ENCODE measurements at places on chromosomes 3 and 15.
A peak's percentile ranks its signal among the peaks of the same experiment; 100 is the strongest.

GRCh38 chr15:48427479-48427878, 96.2 kb downstream of the DUT start:
- no peak overlapping the region for H3K4me3 ChIP-seq
- H3K4me1 ChIP-seq, result no peaks in the 10 kb centered on the region

- no peak for DNase-seq
- H3K4me1 ChIP-seq, result peaks cover 8% of the 10 kb centered on the region
- H3K27me3 ChIP-seq, result no peaks in the 10 kb centered on the region
- H3K27ac ChIP-seq, result no peak overlapping the region
These were observed 111.7 kb downstream of the ADCY5 start for GRCh38 chr3:123337226-123337625.

DNA sequence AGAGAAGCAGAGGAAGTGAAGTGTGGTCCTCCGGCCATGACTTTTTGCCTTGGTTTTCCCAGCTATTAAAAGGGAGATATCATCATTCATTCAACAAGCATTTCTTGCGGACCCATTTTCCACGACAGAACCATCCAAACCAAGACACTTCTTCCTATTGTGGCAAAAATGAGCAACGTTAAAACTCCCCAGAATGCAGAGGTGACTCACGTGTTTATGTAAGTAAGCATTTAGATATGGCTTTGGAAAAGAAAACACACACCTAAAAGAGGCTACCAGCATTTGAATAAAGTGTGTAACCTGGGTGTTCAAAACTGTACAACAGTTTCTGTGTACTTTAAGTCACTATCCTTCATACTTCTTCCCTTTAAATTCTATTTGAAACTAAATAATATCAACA, 181.3 kb downstream of the RORA start:
- no peaks in the 10 kb centered on the region for H3K4me1 ChIP-seq
- DNase-seq, result no peak
- no peaks in the 10 kb centered on the region for H3K27me3 ChIP-seq
- H3K27ac ChIP-seq, result no peak overlapping the region
- H3K36me3 ChIP-seq, result no peaks in the 10 kb centered on the region
- no peak overlapping the region for H3K4me3 ChIP-seq

DNA sequence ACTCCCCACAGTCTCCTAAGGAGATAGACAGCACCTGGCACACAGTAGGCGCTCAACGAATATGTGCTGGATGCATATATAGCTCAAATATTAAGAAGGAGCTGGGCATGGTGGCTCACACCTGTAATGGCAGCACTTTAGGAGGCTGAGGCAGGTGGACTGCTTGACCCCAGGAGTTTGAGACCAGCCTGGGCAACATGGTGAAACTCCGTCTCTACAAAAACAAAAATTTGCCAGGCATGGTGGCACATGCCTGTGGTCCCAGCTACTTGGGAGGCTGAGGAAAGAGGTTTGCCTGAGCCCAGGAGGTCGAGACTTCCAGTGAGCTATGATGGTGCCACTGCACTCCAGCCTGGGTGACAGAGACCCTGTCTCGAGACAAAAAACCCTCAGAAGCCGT, 37.4 kb downstream of the UMPS start:
- H3K4me3 ChIP-seq, result no peak overlapping the region
- no peak for DNase-seq
- H3K36me3 ChIP-seq, result no peaks in the 10 kb centered on the region

DNA sequence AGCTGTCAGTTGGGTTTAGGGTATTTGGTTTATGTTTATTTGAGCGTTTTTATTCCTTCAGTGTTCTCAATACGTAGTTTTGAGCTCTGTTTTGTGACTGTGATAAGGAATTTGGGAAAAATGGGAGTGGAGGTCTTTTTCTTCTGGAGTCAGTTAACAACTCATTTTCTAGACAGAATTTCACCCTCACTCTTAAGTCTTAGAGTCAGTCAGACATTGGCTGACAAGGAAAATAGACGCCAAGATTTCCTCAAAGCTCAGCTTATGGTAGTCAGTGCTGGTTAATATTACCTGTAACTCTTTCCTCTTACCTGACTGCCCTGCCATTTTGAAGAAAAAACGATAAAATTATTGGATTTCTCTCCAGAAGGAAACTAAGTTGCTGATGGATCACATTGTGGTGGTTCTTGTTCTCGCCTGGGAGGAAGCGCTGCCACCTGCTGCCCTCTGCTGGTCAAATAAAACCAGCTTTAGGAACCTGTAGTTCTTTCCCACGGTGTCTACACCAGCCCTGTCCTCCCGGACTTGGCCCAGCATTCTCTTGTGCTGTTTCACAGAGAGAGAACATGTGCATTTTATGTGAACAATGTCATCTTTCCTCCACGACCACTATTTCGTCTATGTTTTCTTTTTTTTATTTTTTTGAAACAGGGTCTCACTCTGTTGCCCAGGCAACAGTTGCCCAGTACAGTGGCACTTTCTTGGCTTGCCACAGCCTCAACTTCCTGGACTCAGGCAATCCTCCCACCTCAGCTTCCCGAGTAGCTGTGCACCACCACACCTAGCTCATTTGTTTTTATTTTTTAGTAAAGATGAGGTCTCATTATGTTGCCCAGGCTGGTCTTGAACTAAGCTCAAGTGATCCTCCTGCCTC, 41.4 kb upstream of the UMPS start:
- no peaks in the 10 kb centered on the region for H3K36me3 ChIP-seq
- H3K4me1 ChIP-seq, result no peaks in the 10 kb centered on the region
- no peaks in the 10 kb centered on the region for H3K27me3 ChIP-seq
- H3K4me3 ChIP-seq, result no peak overlapping the region
- no peak overlapping the region for H3K27ac ChIP-seq
- peak; percentile 37 for DNase-seq

DNA sequence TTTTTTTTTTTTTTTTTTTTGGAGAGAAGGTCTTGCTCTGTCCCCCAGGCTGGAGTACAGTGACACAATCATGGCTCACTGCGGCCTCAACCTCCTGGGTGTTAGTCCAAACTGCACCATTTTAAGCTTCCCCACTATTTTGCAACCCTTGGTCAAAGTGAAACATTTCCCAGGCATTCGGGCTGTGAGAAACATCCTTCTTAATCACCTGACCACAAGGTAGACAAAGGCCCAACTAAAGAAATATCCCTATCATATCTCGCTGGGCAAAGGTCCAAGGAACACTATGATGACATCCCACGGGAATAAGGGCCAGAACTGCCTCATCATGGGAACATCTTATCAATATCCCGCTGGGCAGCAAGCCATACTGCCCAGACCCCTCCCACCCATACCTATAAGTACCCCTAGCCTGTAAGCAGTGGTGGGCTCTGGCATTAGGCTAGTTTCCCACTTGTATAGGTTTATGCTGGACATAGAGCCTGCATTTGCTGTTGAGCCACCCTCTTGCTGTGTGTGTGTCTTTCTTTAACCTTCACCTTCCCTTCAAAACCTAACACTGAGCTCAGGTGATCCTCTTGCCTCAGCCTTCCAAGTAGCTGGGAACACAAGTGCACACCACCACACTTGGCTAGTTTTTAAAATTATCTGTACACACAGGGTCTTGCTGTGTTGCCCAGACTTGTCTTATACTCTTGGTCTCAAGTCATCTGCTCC, 95.2 kb downstream of the SEMA5B start:
- H3K4me1 ChIP-seq, result no peaks in the 10 kb centered on the region
- DNase-seq, result no peak
- no peak overlapping the region for H3K4me3 ChIP-seq
- H3K27ac ChIP-seq, result no peak overlapping the region
- H3K27me3 ChIP-seq, result no peaks in the 10 kb centered on the region

DNA sequence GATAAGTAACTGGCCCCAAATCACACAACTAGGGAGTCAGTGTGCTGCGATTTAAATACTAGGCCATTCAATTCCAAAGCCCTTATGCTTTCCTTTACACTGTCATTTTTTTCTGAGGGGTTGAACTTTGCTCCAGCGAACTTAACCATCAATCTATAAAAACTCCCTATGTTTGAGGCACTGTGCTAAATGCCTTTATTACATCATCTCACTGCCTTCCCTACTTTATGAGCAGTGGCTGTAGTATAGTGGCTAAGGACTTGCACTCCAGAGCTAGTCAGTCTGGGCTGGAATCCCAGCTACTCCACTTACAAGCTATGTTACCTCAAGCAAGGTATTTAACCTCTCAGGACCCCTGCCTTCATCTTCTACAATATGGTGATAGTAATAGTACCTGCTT, 26.9 kb upstream of the WDR72 start:
- no peaks in the 10 kb centered on the region for H3K36me3 ChIP-seq
- H3K27me3 ChIP-seq, result no peaks in the 10 kb centered on the region
- H3K4me3 ChIP-seq, result no peak overlapping the region
- DNase-seq, result no peak
- no peaks in the 10 kb centered on the region for H3K4me1 ChIP-seq

DNA sequence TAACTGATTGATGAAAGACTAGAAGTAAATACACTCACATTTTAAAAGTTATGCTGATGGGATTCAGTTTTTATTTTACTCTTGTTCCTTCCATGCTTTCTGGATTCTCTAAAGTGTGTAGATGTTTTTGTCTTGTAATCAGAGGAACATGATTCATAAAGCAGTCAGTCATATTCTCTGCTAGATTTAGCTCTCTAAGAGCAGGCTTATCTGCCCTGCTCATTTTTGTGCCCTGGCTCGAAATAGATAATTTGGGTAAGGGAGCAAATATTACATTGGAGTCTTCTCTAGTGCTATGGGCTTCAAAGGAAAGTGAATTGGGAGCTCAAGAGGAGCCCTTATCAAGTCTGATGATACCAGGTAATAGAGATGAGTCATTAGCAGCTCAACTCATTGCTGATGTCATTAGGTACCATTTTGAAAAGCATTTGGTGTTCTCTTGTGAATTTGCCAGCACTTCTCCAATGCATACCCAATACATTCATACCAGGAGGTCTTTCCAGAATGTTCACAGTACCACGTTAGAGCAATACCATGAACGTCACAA, 27.7 kb downstream of the SACM1L start:
- no peak overlapping the region for H3K27ac ChIP-seq
- no peaks in the 10 kb centered on the region for H3K27me3 ChIP-seq
- H3K4me1 ChIP-seq, result no peaks in the 10 kb centered on the region

- DNase-seq, result no peak
- no peak overlapping the region for H3K27ac ChIP-seq
- no peak overlapping the region for H3K4me3 ChIP-seq
- no peaks in the 10 kb centered on the region for H3K27me3 ChIP-seq
These were observed 8.0 kb upstream of the CCDC33 start for GRCh38 chr15:74227968-74228722.

DNA sequence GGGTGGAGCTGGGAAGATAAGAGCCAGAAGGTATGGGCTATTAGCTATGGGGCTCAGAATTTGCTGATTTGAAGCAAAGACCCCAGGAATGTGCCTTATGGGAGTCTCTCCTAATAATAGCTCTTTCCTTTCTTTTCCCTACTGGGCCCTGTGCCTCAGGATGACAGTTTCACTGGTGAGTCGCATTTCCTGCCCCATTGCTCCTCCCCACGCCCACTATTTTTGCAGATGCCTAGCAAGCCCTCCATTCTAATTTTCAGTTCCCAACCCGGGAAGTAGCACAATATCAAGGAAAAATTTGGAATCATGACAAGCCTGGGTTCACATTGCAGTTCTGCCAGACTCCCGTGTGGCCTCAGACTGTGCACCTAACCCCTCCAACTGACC, 583 bp downstream of the IL17RE start:
- H3K36me3 ChIP-seq, result no peaks in the 10 kb centered on the region
- DNase-seq, result peak; percentile 34
- peak overlapping the region; percentile 55 for H3K27ac ChIP-seq
- no peaks in the 10 kb centered on the region for H3K27me3 ChIP-seq
- H3K4me1 ChIP-seq, result peaks cover 21% of the 10 kb centered on the region
- H3K4me3 ChIP-seq, result peak overlapping the region; percentile 25

GRCh38 chr3:56042326-56042951, 425.8 kb downstream of the ERC2 start:
- H3K36me3 ChIP-seq, result no peaks in the 10 kb centered on the region
- no peak for DNase-seq
- no peak overlapping the region for H3K4me3 ChIP-seq
- no peaks in the 10 kb centered on the region for H3K4me1 ChIP-seq

GRCh38 chr3:77620009-77620408, 580.1 kb downstream of the ROBO2 start:
- no peak overlapping the region for H3K4me3 ChIP-seq
- no peaks in the 10 kb centered on the region for H3K4me1 ChIP-seq
- no peaks in the 10 kb centered on the region for H3K36me3 ChIP-seq
- H3K27ac ChIP-seq, result no peak overlapping the region

DNA sequence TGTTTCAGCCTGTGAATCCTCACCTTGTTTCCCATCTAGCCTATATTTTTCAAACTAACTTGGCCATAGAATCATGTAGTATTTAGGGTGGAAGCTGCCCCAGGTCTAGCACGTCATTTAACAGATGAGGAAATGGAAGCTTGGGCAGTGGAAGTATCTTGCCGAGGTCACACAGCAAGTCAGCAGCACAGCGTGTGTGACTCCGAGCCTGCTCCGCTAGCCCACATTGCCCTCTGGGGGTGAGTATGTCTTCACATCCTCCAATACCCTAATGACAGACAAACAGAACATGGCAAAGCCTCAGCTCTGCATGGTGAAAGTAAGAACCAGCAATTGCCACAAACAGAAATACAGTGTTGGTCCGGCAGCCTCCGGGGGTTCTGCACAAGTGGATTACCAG, 2.2 kb upstream of the CCR5 start:
- no peak overlapping the region for H3K27ac ChIP-seq
- no peak overlapping the region for H3K4me3 ChIP-seq
- H3K27me3 ChIP-seq, result no peaks in the 10 kb centered on the region
- DNase-seq, result no peak

DNA sequence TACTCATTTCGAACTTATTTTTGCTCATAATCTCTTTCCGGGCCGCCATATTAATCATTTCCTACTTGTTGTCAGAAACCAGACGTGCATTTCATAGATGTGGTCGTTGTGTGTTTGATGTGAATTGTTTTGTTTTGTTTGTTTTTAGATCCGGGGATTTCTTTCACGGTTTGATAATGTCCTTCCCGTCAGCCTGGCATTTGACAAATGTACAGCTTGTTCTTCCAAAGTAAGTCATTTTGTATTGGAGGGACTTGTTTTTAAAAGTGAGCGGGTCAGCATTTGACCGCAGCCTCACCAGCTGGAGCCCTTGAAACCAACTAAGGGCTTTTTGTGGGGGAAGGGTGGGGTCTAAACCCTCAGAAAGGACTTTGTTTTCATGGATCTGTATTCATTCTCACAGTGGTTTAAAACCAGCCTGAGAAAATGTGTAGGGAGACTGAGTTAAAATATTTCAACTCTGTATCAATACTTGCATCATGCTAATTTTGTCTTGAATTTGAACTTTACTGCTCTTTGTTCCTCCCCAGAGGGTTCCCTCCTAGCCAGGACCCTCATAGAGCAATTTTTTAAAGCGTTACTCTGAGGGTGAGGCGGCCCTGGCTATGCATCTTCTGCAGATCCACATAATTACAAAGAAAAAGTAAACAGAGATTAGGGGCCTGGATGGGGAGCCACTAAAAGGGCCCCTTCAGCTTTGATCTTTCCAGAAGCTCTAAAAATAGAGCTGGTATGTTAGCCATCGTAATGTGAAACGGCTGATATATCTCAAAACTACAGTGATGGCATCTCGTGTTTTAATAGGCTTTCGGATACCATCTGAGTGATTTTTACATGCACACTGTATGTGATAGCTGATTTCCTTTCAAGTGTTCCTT, 107.9 kb downstream of the ATG7 start:
- H3K4me1 ChIP-seq, result no peaks in the 10 kb centered on the region
- H3K27me3 ChIP-seq, result no peaks in the 10 kb centered on the region
- no peak overlapping the region for H3K4me3 ChIP-seq

GRCh38 chr3:38148311-38148882, 9.9 kb downstream of the MYD88 start:
- no peaks in the 10 kb centered on the region for H3K4me1 ChIP-seq
- DNase-seq, result no peak
- no peak overlapping the region for H3K27ac ChIP-seq
- H3K4me3 ChIP-seq, result no peak overlapping the region

Data from thymus (tissue), 14 donors.